ENCODE measurements at places on chromosomes 11 and 22. TPM values are rescaled to one million over a fixed set of nuclear protein-coding genes. Genes with fewer than 3 reads are reported as not detected.

The SLC6A5 gene
- total RNA-seq = not detected

The TRIM49 gene
- total RNA-seq = not detected

The H19 gene
- total RNA-seq = 0.73 TPM

The CALCA gene
- total RNA-seq = not detected

The TREH gene
- total RNA-seq = not detected

The DENND6B gene
- total RNA-seq = 4.9 TPM

The TBX10 gene
- not detected for total RNA-seq

The OR8G5 gene
- total RNA-seq = not detected

The ILK gene
- 216 TPM for total RNA-seq

The GLYATL1 gene
- 0.32 TPM for total RNA-seq

The SDHAF2 gene
- total RNA-seq = 63.3 TPM

The CTSF gene
- 37.2 TPM for total RNA-seq

The TRPC6 gene
- total RNA-seq = 11.5 TPM

The CDC42BPG gene
- total RNA-seq = 0.32 TPM

The SCO2 gene
- 3.2 TPM for total RNA-seq

Measured in hair follicle dermal papilla cell (primary cell).